Mucosa of gallbladder (tissue), 1 donor: ENCODE measurements at places on chromosomes 16 and 17. TPM values are rescaled to one million over a fixed set of nuclear protein-coding genes. Genes with fewer than 3 reads are reported as not detected.

DNA sequence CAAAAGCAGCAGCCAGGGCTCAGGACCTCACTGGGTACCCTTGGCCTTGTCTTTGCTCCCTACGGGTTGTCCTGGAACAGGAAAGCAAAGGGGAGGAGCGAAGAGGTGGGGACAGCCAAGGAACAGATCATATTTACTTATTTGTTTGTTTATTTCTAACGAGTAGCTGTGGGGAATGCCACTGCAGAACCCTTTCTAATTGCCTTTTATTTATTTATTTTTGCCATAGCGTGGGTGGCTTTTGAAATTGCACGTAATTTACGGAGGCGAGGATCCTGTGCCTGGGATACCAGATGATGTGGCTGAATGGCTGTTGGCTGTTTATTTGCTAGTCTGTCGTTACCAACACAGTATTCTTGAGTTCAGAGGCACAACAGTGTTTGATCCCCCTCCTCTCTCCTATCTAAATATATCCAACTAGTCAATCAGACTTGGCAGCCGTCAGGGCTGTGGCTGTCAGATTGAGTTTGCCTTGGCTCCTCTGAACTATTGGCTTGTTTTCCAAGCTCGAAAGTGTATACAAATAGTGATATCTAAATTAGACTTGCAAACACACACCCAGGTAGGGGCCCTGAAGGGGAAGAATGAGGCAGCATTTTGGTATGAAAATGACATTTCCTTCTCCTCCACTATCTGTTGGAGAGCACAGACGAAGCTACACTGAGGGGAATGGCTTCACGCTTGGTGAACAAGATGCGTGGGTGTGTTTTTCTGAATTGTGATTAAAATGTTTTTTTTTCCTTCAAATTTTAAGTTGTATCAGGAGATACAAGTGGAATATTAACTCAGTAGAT lies 110.4 kb downstream of the MSI2 start:
- DNase-seq, result peak; percentile 58

GRCh38 chr17:33696102-33696501 lies 403.0 kb upstream of the ASIC2 start:
- DNase-seq, result no peak

DNA sequence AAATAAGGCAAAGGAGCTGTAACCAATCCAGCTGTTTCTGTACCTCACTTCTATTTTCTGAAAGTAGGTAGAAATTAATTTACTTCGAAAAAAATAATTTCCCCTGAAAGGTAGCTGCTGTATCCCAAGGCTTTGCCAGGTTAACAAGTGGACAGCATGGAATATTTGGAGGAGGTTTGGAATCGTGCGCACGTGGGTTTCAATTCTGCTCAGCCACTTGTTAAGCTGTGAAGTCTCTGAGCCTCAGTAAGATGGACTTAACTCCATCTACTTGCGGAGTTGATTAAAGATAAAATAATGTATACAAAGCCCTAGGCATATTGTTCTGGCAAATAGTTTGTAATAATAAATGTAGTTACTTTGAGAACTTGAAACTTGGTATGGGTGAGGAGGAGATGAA lies 57.4 kb upstream of the LGALS9 start:
- no peak for DNase-seq

CDT1 gene
- total RNA-seq, result 3.2 TPM

- DNase-seq, result no peak
Measured at GRCh38 chr17:76223802-76224201, 16.5 kb downstream of the RNF157 start.

GRCh38 chr17:77371888-77372443 lies 231.2 kb downstream of the SEC14L1 start:
- DNase-seq, result no peak

TNFRSF13B gene
- total RNA-seq, result 0.32 TPM

NPIPA3 gene
- total RNA-seq, result 2.3 TPM

DNA sequence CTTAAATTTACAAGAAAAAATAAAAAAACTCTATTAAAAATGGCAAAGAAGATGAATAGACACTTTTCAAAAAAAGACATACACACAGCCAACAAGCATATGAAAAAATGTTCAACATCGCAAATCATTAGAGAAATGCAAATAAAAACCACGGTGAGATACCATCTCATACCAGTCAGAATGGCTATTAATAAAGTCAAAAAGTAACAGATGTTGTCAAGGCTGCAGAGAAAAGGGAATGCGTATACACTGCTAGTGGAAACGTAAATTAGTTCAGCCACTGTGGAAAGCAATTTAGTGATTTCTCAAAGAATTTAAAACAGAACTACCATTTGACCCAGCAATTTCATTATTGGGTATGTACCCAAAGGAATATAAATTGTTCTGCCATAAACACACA lies 31.4 kb downstream of the CAPNS2 start:
- no peak for DNase-seq

CFAP52 gene
- not detected for total RNA-seq

DHRS7C gene
- total RNA-seq, result not detected

DNA sequence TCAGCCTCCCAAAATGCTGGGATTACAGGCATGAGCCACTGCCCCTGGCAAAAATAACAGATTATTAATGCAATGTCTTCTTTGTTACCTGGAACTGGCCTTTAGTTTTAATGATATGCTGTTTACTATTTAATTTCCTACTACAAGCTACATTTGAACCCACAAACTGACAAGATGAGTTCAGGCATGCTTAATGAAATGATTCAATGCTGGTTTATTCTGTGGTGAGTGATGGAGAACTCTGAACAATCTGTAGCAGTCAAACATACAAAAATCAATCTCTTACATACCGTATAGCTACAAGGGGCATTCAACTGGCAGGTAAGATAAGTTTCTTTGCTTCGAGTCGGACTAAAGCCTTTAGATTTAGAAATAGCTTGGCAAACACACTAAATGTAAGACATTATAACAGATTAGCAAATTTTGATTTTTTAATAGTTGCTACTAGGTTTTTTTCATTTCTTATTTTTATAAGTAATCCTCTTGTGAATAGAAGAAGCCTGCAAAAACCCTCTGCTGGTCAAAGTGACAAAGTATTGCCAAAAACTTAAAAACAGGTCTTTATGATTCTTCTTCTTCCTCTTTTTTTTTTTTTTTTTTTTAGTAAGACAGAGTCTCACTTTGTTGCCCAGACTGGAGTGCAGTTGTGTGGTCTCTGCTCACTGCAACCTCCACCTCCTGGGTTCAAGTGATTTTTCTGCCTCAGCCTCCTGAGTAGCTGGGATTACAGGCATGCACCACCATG lies 138.5 kb downstream of the SSH2 start:
- no peak for DNase-seq

DNA sequence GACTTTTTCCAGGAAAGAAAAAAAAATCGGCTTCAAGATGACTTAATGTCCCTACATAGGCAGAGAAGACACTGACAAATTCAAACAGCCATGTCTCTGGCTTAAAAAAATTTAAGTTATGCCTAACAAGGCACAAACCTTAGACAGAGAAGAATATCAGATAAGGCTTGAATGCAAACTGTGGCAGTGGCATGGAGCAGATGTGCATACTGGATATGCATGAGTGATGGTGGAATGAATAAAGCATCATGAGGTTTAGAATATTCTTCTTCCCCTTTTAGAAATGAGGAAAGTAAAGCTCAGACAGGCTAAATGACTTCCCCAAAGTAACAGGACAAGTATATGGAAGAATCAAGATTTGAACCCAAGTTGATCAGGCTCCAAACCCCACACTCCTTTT lies 23.2 kb upstream of the WSCD1 start:
- no peak for DNase-seq

KRT32 gene
- not detected for total RNA-seq

GRCh38 chr17:19752216-19753050 lies 4.3 kb upstream of the ALDH3A1 start:
- DNase-seq, result no peak

HSD11B2 gene
- 29.1 TPM for total RNA-seq

GPR179 gene
- 0.23 TPM for total RNA-seq

DNA sequence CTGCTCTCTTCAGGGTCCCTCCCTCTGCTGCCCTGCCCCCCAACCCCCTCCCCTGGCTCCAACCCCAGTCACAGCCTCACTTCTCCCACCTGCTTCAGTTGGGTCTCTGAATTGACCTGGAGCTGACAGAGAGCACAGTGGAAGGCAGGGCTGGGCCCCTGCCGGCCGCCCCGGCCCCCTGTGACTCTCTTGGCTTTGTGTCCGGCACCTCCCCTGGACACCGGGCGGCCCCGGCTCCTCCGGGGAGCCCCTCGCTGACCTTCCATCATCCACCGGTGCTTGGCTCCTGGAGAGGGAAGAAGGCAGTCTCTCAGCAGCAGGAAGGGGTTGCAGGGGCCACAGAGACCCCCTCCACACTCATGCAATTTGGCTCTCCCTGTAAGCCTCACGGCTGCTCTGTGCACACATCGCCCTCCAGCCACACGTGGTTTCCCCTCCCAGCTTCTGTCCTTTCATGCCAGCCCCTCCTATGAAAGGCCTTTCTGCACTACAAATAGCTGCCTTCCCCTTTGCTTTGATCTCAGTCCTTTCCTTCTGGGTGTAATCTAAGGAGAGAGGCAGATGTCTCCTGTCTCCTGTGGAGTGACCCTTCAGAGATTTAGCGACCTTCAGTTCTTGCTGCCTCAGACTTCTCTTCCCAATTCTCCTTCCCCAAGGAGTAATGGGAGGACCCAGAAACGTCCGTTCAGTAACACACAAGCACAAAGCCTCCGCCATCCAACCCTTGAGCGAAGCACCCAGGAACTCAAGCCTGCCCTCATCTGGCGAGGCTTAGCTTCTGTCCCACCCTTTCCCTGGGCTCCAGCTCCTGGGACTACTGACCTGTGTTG lies 8.3 kb downstream of the NKIRAS2 start:
- DNase-seq, result no peak

CLDN6 gene
- 1.1 TPM for total RNA-seq

- DNase-seq, result no peak
Measured at GRCh38 chr16:85903559-85903958, 4.6 kb downstream of the IRF8 start.

DNA sequence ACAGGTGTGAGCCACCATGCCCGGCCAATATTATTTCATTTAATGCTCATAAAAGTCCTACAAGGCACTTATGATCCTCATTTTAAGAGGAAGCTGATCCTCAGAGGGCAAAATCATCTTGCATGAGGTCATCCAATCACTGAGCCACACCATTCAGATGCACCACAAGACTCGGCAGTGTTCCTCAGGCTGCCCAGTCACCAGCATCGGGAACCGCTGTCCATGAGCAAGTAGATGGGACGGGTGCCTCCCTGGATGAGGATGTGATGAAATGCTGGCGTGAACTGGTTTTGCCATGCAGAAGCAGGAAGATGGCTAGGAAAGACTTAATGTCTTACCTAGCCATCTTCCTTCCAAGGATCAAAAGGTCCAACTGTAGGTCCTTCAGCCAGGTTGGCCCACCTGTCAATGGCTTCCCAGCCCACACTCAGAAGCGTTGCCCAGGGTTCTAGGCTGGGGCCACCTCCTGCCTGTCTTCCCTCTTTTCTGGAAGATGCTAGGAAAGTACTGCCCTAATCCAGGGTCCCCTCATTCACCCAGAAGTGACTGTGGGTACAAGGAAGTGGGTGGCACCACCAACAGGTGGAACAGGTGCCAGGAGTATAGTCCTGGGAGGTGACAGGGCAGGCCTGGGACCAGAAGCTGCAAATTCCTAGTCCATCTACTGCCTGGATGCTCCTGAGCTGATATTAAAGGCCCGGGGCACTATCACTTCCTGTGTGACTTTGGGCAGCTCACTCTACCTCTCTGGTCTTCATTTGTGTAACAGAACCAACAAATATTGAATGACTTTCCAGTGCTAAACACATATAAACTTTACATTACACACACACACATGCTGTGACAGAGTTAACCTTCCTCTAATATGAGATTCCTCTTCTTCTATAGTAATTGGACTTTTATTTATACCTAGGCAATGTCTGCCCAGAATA lies 32.2 kb upstream of the CRYBA1 start:
- DNase-seq, result no peak

- no peak for DNase-seq
Measured at GRCh38 chr16:49281480-49281842, at the start of gene CBLN1. TSS of gene CBLN1 (minus strand) at chr16:49281838. CDS start at chr16:49281465, 373 bp downstream.

DNA sequence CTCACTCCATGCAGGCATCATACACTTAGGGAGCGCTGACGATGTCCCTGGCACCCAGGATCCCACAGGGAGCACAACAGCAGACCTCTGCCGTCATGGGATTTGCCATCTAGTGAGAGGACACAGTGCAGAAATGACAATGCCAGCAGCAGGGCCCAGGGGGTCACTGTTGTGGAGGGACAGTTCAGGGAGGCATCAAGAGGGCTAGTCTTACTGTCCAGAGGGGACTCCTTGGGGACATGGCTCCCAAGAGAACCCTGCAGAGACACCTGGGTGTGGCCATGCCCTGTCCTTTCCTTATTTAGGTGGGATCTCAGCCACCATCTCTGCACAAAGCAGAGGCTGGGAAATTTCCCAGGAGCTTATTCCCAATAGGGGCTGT lies 73.7 kb downstream of the CRISPLD2 start:
- no peak for DNase-seq

COL1A1 gene
- total RNA-seq, result 421 TPM
